ENCODE measurements at places on chromosomes 12 and 14. TPM values are rescaled to one million over a fixed set of nuclear protein-coding genes. Genes with fewer than 3 reads are reported as not detected.

FSCB gene
- total RNA-seq: not detected

DNA sequence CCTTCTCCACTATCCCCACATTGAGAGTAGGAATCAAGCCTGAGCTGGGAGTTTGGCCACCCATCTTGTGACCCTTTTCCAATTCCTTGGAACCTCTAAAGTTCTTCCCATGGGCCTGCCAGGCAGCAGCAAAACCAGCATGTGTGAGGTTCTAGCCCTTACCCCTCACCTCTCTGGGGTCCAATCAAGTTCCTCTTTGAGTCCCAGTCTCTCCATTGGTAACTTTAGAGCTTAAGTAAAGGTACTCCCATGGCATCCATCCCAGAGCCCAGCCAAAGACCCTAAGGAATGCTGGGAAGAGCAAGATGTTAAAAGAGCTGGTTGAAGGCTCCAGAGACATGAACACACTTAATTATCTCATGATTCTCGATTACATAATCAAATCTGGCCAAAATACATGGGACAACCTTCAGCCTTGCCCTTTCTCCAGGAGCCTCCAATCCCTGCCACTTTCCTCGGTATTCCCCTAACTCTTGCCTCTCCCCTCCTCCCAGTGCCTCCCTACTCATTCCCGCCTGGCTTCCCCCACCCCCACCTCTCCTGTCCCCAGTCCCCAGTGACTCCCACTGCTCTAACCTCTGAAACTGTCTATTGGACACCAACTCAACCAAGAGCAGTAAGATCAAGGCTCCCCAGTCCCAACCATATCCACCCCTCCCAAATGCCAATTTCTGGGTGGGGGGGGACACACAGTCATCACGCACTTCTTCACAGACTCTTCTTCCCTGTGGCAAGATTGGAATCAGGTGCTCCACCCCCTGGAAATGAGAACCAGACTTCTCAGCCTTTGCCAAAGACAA, 4.8 kb upstream of the TNS2 start:
- no peak overlapping the region for H3K4me3 ChIP-seq
- DNase-seq: no peak
- no peak overlapping the region for H3K27ac ChIP-seq
- peaks cover 2% of the 10 kb centered on the region for H3K27me3 ChIP-seq
- H3K36me3 ChIP-seq: peaks cover 14% of the 10 kb centered on the region
- H3K4me1 ChIP-seq: peaks cover 19% of the 10 kb centered on the region

DNA sequence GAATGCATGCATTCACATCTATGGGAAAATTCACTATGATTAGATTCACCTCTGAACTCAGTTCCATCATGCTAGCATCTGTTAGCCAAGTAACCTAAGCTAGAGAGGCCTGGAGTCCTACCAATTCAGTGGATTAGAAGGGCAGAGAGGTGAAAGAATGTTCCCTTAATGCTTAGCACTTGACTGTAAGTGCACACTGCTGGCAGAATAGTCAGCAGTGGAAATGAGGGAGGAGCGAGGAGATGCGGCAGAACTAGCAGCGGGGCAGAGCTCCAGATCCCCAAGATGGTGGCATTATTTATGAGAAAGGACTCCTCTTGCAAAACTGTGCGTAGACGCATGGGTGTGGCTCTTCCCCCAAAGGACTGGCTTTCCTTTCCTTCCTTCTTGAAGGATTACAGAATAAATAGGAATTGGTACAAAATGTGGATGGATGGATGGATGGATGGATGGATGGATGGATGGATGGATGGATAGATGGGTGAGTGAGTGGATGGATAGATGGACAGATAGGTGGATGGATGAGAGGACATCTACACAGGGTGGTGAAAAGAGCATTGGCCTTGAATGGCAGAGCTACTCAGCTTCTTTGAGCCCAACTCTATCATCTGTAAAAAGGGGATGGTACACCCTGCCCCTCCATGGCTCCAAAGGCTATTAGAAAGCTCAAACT, 227.2 kb downstream of the CHST11 start:
- no peaks in the 10 kb centered on the region for H3K27me3 ChIP-seq
- peaks cover 20% of the 10 kb centered on the region for H3K36me3 ChIP-seq
- DNase-seq: no peak
- peaks cover 76% of the 10 kb centered on the region for H3K4me1 ChIP-seq
- peak overlapping the region; percentile 90 for H3K27ac ChIP-seq

- peaks cover 2% of the 10 kb centered on the region for H3K27me3 ChIP-seq
- no peaks in the 10 kb centered on the region for H3K36me3 ChIP-seq
- DNase-seq: no peak
- H3K4me1 ChIP-seq: no peaks in the 10 kb centered on the region
Measured at GRCh38 chr14:100911665-100912316, 8.3 kb upstream of the RTL1 start.

DNA sequence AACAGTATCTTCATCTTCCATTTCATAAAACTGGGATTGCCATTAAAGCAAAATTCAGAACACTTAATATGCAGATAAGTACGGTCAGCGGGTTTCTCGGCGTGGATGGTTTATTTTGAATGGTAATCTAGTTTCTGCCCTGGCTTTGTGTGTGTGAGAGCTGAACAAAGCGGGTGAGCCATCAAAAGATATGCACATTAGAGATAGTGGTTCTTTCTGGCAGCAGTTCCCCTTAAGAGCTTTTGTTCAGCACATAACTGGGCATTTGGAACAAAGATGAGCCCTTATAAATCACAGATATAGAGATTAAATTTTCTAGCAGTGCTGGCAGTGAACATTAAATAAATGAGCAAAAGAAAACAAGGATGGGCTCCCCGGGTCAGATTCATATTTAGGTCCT, 207.5 kb downstream of the CALM1 start:
- no peak overlapping the region for H3K4me3 ChIP-seq
- DNase-seq: no peak
- H3K27ac ChIP-seq: no peak overlapping the region
- peaks cover 16% of the 10 kb centered on the region for H3K27me3 ChIP-seq
- H3K4me1 ChIP-seq: peaks cover 2% of the 10 kb centered on the region

DNA sequence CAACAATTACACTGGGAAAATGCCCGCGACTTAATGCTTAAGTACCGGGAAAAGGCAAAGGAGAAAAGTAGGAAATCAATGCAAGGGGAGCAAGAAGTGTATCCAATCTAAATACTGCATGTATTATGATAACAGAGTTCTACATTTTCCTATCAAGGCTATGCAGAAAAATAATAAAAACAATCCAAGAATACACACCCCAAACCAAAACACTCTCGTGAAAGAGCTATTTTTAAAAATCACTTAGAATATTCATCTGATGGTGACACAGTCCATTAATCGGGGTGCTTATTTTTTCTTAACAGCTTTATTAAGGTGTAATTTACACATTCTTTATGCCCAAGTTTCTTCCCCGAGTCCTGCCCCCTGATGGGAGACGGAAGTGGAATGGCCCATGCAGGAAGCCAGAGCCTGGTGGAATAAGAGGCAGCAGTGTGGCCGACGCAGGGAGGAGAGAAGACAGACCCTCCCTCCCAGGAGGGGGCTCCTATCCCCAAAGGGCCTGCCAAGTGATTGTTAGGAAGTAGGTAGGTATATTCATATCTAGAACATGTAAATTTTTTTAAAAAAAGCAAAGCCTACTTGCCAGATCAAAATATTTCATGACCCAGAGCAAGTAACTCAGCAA, 174.3 kb downstream of the FOXN3 start:
- peaks cover 12% of the 10 kb centered on the region for H3K36me3 ChIP-seq
- DNase-seq: no peak
- H3K27me3 ChIP-seq: no peaks in the 10 kb centered on the region

- no peak overlapping the region for H3K4me3 ChIP-seq
- DNase-seq: peak; percentile 13
- H3K27me3 ChIP-seq: peaks cover 8% of the 10 kb centered on the region
Measured at GRCh38 chr12:49917166-49917787, 13.6 kb upstream of the FAIM2 start.

ACOT6 gene
- not detected for total RNA-seq

DNA sequence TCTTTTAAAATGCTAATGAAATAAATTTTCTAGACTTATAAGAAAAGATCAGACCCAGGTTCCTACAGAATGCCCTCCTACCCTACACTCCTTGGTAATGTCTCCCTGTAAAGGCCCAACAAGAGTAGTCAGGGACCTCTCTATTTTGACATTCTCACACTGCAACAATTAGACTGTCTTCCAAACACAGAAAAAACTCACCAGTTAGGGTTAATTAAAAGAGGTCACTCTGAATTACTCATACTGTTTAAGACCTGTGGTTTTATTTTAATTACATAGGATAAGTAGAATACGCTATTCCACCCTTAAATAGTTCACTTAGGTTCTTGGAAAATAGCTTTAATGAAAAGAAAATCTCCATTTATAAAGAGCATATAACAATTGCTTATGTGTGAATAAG, 142.4 kb downstream of the ITPR2 start:
- no peaks in the 10 kb centered on the region for H3K4me1 ChIP-seq
- no peaks in the 10 kb centered on the region for H3K27me3 ChIP-seq
- no peak overlapping the region for H3K27ac ChIP-seq

GRCh38 chr14:69049675-69050074, 70.6 kb upstream of the ACTN1 start:
- H3K4me1 ChIP-seq: peaks cover 3% of the 10 kb centered on the region

DNA sequence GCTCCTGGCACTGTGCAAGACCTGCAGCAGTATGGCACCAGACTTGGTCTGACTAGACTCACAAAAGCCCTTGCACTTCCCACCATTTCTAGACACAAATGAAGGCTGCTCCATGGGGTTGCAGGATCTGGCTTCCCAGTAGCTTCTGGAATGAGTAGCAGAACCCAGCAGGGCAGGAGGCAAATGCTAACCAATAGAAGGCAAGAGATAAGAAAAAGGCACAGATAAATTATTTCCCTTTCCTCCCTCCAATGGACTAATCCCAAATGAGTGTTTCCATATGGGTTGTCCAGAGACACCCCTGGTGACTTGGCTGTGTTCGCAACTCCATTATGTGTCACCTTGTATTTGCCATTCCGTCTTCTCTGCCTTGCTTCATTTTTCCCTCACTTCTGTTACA, 49.7 kb downstream of the KIF21A start:
- DNase-seq: no peak
- H3K4me1 ChIP-seq: peaks cover 4% of the 10 kb centered on the region
- H3K4me3 ChIP-seq: no peak overlapping the region
- peaks cover 1% of the 10 kb centered on the region for H3K36me3 ChIP-seq
- H3K27ac ChIP-seq: no peak overlapping the region
- H3K27me3 ChIP-seq: no peaks in the 10 kb centered on the region

DNA sequence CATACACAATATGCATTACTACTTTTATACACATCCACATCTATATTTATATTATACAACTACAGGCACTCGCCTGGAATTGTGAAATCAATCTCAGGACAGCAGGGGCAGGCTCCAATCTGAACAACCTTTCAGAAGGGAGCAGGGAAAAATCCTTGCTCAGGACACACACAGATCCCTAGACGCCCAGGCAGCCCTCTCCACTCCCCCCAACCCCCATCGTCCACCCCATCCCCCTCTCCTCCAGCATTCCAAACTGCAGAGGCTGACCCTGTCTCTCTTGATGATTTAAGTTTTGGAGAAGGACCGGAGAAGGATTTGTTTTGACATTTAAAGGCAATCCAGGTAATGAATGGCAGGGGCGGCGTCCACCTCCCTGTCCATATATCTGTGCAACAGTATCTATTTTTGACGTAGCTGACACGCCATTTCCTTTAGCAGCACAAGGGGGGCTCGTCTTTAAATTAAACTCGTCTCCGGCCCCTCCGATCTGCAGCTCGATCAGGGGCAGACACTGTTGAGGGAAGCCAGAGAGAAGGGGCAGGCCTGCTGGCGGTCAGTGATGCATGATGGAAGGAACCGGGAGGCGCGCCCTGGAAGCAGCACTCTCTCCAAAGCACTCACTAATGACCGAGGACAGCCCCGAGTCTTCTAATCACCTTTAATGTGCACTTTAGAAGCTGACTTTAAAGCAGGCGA, 95.0 kb upstream of the TBX5 start:
- peaks cover 18% of the 10 kb centered on the region for H3K27me3 ChIP-seq
- no peaks in the 10 kb centered on the region for H3K36me3 ChIP-seq
- no peaks in the 10 kb centered on the region for H3K4me1 ChIP-seq
- DNase-seq: no peak

CCND2 gene
- total RNA-seq: 417 TPM

SLC7A8 gene
- total RNA-seq: 3.1 TPM

DNA sequence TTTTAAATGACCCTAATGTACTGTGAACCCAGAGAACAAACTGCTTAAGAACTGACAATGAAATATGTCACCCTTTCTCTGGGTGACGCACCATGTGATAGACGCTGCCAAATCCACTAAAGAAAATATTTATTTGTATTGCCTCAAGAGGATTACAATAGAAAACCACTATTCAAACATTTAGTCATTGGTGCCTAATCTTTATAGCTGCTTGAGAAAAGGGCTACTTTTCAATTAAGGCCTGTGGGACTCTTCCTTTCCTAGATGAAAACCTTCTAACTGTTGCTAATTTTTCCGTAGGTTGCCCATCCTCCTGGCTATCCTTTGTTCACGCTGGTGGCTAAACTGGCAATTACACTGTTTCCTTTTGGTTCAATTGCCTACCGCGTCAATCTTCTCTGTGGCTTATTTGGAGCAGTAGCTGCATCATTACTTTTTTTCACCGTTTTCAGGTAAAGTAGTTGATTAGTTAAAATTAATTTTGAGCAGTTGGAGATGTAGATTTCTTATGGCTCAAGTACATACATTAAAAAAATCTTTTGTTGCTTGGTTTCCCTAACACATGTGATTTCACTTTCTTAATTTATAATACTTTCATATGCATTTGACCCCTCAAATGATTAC, 6.0 kb downstream of the TMEM260 start:
- peaks cover 11% of the 10 kb centered on the region for H3K36me3 ChIP-seq
- H3K27ac ChIP-seq: no peak overlapping the region
- H3K4me3 ChIP-seq: no peak overlapping the region
- H3K27me3 ChIP-seq: no peaks in the 10 kb centered on the region

- DNase-seq: no peak
- no peaks in the 10 kb centered on the region for H3K27me3 ChIP-seq
- H3K36me3 ChIP-seq: peaks cover 21% of the 10 kb centered on the region
- peaks cover 2% of the 10 kb centered on the region for H3K4me1 ChIP-seq
- H3K4me3 ChIP-seq: no peak overlapping the region
Measured at GRCh38 chr12:10891937-10892336, 7.9 kb upstream of the PRH1 start.

OAS3 gene
- total RNA-seq: 222 TPM

- DNase-seq: no peak
- no peaks in the 10 kb centered on the region for H3K36me3 ChIP-seq
- no peaks in the 10 kb centered on the region for H3K4me1 ChIP-seq
- H3K27ac ChIP-seq: no peak overlapping the region
Measured at GRCh38 chr14:74593241-74593953, 18.6 kb downstream of the LTBP2 start.

CDCA3 gene
- total RNA-seq: 76.7 TPM

- no peak for DNase-seq
- no peaks in the 10 kb centered on the region for H3K4me1 ChIP-seq
- H3K36me3 ChIP-seq: no peaks in the 10 kb centered on the region
Measured at GRCh38 chr12:93913845-93914244, 234.5 kb upstream of the PLXNC1 start.

GRCh38 chr12:117518594-117519270, 157.3 kb upstream of the NOS1 start:
- no peaks in the 10 kb centered on the region for H3K36me3 ChIP-seq
- no peaks in the 10 kb centered on the region for H3K4me1 ChIP-seq
- no peak overlapping the region for H3K27ac ChIP-seq
- DNase-seq: no peak

CCDC196 gene
- not detected for total RNA-seq

Data from activated naive CD8-positive, alpha-beta T cell treated with anti-CD3 and anti-CD28 coated beads, Interleukin-2, amount 10 ng/mL, durations not matched to agents 7 days and 5 days (primary cell).